ENCODE measurements at places on chromosomes 3 and 15.

DNA sequence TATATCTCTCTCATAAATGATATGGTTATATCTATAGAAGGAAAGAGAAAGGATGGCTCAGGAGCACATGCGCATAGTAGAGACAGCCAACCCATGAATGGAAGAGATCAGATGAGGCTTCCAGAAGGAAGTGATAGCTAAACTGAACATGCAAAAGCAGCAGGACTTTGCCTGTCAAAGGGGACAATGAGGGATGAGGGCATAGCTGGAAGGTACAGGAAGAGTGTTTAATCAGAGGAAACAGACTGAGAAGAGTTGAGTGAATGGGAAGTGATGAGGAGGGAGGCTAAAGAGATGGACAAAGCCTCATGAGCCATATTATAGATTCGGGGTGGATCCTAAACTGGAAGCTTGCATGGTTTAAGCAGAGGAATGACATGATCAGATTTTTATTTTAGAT is 26.5 kb upstream of the VEPH1 start:
- DNase-seq = no peak

GRCh38 chr3:88882121-88882520 is 225.3 kb upstream of the EPHA3 start:
- no peak for DNase-seq

DNA sequence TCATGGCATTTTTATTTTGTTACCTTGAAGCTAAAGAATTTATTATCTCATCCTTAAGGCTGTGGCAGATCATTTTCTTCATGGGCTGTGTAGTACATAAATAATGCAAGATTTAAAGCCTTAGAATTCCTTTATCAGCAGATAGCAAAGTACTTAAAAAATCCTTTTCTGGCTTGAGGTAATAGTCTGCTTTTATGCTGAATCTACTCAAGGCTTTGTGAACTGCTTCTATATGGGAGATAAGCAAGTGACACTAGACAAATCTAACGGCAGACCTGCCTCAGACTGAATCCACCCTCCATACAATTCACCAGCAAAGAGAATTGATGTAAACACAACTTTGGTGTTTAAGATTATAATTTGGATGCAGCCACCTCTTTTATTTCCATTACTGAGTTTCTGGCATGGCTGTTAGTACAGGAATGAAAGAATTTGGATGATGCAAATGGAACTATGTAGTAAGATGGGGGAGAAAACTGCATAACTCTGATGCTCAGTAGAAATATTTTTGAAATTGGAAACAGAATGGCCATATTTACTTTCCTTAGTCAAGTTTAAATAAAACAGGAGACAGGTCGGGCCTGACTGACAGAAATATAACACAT is 1121.5 kb downstream of the NAALADL2 start:
- DNase-seq = no peak

DNA sequence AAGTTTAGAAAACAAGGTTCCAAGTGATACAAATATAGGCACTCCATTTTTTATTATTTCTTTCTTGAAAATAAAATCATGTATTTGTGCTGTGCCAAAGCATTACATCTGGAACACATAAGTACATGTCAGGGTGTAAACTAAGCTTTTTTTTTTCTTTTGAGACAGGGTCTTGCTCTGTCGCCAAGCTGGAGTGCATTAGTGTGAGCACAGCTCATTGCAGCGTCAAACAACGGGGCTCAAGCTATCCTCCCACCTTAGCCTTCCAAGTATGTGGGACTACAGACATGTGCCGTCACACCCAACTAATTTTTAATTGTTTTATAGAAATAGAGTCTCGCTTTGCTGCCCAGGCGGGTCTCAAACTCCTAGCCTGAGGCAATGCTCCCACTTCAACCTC is 9.0 kb downstream of the SPATA12 start:
- no peak for DNase-seq

- no peak for DNase-seq
Measured at GRCh38 chr3:67171841-67172240, 173.7 kb downstream of the KBTBD8 start.

DNA sequence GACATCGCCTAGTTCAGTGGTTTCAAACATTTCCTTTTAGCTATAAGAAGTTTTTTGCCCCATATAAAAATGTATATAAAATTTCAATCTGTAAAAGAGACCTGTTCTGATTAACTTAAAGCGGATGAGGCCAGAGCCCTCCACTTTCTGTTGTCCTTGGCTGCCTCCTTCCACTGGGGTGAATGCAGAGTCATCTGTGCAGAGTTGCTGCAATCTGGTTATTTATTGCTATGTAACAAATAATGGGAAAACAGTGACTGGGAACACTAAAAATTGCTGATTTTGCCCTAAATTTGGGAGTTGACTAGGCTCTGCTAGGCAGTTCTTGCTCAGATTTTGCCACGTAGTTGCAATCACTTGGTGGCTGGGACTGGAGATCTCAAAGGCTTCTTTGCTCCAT is 637.8 kb downstream of the GRM7 start:
- no peak for DNase-seq

DNA sequence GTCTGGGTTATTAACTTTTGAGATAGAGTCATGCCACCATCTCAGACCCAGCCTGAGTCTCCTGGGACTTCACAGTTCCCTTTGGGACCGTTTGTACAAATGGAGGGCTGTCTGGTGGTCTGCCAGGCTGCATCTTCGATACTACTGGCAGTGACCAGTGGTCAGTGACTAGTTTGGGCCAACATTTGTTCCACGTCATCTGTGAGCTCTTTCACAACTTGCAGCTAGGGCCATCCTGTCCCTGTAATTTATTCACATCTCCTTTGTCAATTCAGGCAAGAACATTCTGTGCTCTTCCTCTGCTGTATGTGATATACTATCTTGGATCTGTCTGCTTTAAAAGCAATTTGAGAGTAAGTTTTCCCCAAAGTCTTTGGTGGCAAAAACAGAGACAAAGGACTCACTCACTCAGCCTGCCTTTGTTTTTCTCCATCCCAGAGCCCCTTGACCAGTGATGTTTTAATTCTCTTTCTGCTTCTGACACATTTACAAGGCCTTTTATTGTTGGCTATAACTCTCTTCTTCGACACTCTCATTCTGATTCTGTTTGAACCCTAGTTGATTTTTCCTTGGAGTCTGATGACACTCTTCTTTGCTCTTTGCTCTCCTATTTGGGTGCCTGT is 353.4 kb downstream of the EPHB1 start:
- DNase-seq = no peak

GRCh38 chr15:38705436-38706219 is 141.0 kb upstream of the RASGRP1 start:
- no peak for DNase-seq

GRCh38 chr3:177976241-177976640 is 560.0 kb upstream of the KCNMB2 start:
- DNase-seq = no peak

Measured in NCI-H1694 (cell line).